ENCODE measurements at places on chromosomes 5 and 9.

- H3K27ac ChIP-seq = no peak overlapping the region
- H3K36me3 ChIP-seq = no peaks in the 10 kb centered on the region
- no peak overlapping the region for H3K4me3 ChIP-seq
- H3K4me1 ChIP-seq = no peaks in the 10 kb centered on the region
- H3K27me3 ChIP-seq = no peaks in the 10 kb centered on the region
Observed at GRCh38 chr5:121164632-121165031, 687.0 kb upstream of the FTMT start.

DNA sequence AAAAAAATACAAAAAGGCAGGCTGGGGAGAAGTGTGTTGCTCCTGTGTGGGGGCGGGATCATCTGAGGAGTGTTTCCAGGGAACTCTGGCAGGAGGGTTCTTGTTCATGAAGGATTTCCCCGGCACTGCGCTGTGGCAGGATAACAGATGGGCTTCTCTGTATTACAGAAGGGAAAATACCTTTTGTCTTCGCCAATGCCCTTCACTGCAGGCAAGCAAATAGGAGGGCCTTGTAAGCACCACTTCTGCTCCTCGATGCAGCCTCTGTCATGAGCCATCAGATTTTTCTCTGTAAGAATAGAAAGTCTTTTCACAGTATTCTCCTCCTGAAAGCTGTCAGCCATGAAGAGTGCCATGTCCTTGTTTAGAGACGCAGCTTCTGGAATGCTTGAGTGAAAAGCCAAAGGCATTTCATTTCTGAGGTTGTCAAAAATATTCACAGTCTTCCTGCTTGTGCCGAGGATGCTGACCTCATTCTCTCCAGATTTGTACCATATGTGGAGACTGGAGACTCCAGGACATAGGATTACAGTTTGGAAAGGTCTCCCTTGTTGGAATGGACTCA, 294.0 kb downstream of the YTHDC2 start:
- no peak overlapping the region for H3K4me3 ChIP-seq
- H3K27ac ChIP-seq = no peak overlapping the region
- H3K4me1 ChIP-seq = no peaks in the 10 kb centered on the region

DNA sequence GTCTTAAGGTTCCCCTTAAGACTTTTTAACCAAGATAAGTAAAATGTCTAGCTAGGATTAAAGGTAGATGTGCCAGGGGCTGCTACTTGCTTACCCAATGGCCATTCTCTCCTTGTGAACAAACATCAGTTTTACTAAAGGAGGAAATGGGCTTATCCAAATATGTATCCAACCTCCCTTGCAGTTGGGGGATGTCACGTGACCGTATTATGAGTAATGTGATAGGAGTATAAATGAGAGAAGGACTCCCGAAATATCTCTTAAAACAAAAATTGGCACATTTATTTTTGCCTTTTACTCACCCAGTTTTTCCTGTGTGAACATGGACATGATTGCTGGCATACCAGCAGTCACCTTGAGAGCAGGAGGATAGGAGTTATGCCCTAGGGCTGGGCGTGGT, 247.9 kb downstream of the NFIB start:
- H3K36me3 ChIP-seq = no peaks in the 10 kb centered on the region
- no peaks in the 10 kb centered on the region for H3K27me3 ChIP-seq
- no peaks in the 10 kb centered on the region for H3K4me1 ChIP-seq
- no peak overlapping the region for H3K4me3 ChIP-seq
- DNase-seq = no peak
- no peak overlapping the region for H3K27ac ChIP-seq

GRCh38 chr5:4513381-4513780, 626.7 kb upstream of the ADAMTS16 start:
- no peak overlapping the region for H3K27ac ChIP-seq
- no peaks in the 10 kb centered on the region for H3K27me3 ChIP-seq
- no peak overlapping the region for H3K4me3 ChIP-seq
- H3K4me1 ChIP-seq = no peaks in the 10 kb centered on the region
- H3K36me3 ChIP-seq = no peaks in the 10 kb centered on the region
- DNase-seq = no peak

DNA sequence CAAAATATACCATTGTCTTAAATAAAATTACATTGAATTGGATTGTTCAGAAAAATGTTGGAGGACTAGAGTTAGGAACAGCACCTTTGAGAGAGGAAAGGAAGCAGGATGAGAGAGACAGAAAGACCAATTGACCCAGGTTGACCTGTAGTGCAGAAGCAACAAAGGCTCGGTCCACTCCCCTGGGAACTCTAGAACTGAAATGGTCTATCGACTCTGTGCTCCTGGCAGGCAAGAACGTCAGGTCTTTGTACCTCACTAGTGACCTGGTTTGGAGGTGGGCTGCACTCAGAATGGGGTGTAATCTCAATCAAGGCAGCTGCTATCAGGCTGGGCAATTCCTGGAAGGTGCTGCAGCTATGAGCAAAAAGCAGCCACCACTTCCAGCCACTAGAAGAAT, 110.8 kb downstream of the FAM174A start:
- H3K4me1 ChIP-seq = no peaks in the 10 kb centered on the region
- peaks cover 11% of the 10 kb centered on the region for H3K27me3 ChIP-seq
- H3K27ac ChIP-seq = no peak overlapping the region
- H3K4me3 ChIP-seq = no peak overlapping the region
- DNase-seq = no peak
- H3K36me3 ChIP-seq = no peaks in the 10 kb centered on the region

GRCh38 chr5:89662499-89662898, 747.1 kb downstream of the CETN3 start:
- no peaks in the 10 kb centered on the region for H3K36me3 ChIP-seq
- H3K4me3 ChIP-seq = no peak overlapping the region
- no peaks in the 10 kb centered on the region for H3K4me1 ChIP-seq
- H3K27me3 ChIP-seq = no peaks in the 10 kb centered on the region
- DNase-seq = no peak
- no peak overlapping the region for H3K27ac ChIP-seq

DNA sequence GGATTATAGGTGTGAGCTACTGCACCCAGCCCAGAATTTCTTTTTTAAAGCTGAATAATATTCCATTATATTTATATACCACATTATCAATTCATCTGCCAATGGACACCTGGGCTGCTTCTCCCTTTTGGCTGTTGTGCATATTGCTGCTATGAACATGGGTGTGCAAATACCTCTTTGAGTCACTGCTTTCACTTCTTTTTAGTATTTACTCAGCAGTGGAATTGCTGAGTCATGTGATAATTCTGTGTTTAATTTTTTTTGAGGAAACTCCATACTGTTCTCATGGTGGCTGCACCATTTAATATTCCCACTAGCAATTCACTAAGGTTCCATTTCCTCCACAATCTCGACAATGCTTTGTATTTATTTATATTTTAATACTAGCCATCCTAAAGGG, 36.1 kb upstream of the KIF4B start:
- no peaks in the 10 kb centered on the region for H3K27me3 ChIP-seq
- no peaks in the 10 kb centered on the region for H3K36me3 ChIP-seq
- DNase-seq = no peak
- H3K4me1 ChIP-seq = peaks cover 9% of the 10 kb centered on the region

DNA sequence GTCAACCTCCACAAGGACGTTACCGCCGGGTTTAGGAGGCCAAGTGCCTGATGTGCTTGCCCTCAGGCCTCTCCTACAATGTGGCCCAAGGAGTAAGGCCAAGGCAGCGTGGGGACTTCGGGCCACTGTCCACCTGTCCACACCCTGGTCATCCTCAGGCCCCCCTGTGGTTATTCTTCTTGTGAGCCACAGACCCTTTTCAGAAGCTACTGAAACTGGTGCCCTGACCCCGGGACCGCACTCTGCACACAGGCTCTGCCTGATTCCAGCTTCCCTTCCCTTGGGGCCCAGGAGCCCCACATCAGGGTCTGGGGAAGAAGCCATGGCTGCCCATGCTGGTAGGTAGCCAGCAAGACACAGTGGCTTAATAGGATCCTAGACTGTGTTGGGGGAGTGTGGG, 128.8 kb downstream of the OLFM1 start:
- no peak overlapping the region for H3K27ac ChIP-seq
- peak; percentile 29 for DNase-seq
- no peaks in the 10 kb centered on the region for H3K4me1 ChIP-seq
- H3K36me3 ChIP-seq = no peaks in the 10 kb centered on the region
- H3K4me3 ChIP-seq = no peak overlapping the region
- H3K27me3 ChIP-seq = peaks cover 13% of the 10 kb centered on the region

- no peaks in the 10 kb centered on the region for H3K27me3 ChIP-seq
- DNase-seq = no peak
- peaks cover 49% of the 10 kb centered on the region for H3K4me1 ChIP-seq
- no peak overlapping the region for H3K4me3 ChIP-seq
- H3K27ac ChIP-seq = peak overlapping the region; percentile 70
Observed at GRCh38 chr5:149537374-149537975, 13.8 kb downstream of the CSNK1A1 start.

DNA sequence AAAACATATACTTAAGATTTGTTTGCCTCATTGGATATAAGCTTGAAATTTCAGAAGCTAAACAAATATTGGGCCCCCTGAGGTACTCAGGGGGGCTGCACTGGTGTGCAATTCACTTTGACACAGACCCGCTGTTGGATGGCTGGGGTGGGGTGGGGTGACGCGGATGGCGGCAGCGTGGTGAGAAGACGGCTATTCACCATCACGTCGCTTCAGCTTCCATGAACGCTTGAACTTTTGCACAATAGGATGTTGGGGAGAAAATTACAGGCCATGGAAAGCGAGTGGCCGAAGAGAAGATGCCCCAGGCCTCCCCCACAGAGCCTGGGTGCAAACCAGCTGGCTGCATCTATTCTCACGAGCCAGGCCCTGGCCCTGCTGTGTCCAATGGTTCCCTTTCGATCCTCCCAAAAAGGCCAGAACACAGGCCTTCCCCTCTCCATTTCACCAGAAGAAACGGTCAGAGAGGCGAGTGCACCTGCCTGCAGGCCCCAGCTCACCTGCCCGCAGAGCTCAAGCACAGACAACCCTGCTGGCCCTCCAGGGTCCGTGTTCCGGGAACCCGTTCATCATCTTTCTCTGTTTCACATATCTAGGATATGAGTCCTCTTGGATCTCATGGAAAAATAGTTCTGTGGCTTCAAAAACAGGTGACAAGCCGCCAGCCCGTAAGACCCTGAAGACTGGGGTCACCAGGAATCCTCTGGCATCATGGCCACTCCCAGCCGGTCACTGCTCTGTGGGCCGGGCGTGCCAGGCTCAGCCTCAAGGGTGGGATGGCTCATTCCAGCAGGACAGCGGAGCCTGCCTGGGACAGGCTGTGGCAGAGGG, 46.8 kb upstream of the SARDH start:
- H3K27me3 ChIP-seq = peaks cover 3% of the 10 kb centered on the region
- H3K4me1 ChIP-seq = no peaks in the 10 kb centered on the region
- no peak for DNase-seq
- H3K4me3 ChIP-seq = no peak overlapping the region
- H3K36me3 ChIP-seq = no peaks in the 10 kb centered on the region
- H3K27ac ChIP-seq = no peak overlapping the region

GRCh38 chr5:76582230-76583162, 40.7 kb downstream of the F2RL2 start:
- peaks cover 24% of the 10 kb centered on the region for H3K4me1 ChIP-seq
- H3K27ac ChIP-seq = peak overlapping the region; percentile 56
- H3K27me3 ChIP-seq = no peaks in the 10 kb centered on the region
- peak overlapping the region; percentile 15 for H3K4me3 ChIP-seq

DNA sequence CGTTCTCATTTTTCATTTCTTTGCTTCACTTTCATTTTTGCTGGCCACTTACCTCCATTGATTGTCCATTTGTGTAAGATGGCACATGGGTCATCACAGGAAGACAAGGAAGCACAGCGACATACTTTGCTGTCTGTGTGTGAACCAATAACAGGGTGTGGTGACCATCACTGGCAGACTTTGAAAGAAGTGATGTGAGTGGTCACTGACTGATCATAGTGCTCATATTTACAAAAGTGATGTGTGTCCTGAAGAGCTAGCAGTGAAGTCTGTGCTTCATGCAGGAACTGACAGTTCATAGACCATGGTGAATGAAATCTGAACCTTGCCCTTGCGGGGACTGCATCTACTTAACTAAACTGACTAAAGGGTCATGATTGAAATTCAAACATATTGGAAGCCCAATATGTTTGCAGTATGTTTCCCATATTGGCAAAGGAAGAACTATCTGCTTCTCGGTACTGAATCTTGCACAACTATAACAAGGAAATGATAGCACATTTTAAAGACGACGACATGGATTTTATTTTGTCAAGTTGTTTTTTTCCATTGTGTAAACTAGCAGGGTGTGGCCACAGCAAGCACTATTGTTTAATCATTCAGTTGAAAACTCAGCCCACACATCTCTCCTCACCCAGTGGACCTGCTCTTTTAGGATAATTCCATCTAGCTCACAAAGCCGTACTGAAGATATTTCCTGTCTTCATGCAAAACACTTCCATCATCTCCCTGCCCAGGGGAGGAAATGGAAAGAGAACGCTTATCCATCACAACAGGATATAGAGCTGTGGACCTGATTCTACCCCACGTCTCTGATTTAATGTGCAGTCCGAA, 232.0 kb upstream of the ANKRD55 start:
- peaks cover 21% of the 10 kb centered on the region for H3K27me3 ChIP-seq
- H3K4me1 ChIP-seq = no peaks in the 10 kb centered on the region
- no peak overlapping the region for H3K4me3 ChIP-seq
- DNase-seq = no peak

DNA sequence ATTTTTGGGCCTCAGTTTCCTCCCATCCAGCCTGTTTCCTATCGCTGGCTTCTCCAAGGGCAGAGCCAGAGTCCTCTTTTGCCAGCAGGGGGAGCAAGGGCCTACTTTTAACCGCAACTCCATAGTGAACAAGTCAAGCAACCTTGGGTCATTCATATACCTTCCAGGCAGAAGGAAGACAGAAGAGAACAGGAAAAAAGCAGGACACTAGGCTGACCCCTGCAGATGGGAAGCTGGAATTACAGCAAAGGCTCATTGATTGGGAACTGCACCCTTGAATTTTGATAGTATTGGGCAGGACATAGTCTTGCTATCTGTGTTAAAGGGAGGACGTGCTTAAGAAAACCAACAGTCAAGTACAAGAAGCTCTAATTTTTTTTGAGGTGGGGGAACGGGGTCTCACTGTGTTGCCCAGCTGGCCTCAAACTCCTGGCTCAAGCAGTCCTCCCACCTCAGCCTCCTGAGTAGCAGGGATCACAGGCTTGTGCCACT, 30.1 kb downstream of the QRFP start:
- H3K27me3 ChIP-seq = no peaks in the 10 kb centered on the region
- H3K4me3 ChIP-seq = no peak overlapping the region
- no peak overlapping the region for H3K27ac ChIP-seq
